Type B pancreatic cell (in vitro differentiated cells): ENCODE measurements at places on chromosomes 5 and 9.

- no peak for DNase-seq
Measured at GRCh38 chr5:138082033-138082432, 1.8 kb upstream of the WNT8A start.

- DNase-seq = no peak
Measured at GRCh38 chr9:109765830-109766229, 14.2 kb upstream of the PALM2AKAP2 start.

- no peak for DNase-seq
Measured at GRCh38 chr5:112998296-112998695, 21.7 kb downstream of the DCP2 start.

GRCh38 chr5:8391911-8392310 lies 523.0 kb downstream of the MTRR start:
- no peak for DNase-seq

DNA sequence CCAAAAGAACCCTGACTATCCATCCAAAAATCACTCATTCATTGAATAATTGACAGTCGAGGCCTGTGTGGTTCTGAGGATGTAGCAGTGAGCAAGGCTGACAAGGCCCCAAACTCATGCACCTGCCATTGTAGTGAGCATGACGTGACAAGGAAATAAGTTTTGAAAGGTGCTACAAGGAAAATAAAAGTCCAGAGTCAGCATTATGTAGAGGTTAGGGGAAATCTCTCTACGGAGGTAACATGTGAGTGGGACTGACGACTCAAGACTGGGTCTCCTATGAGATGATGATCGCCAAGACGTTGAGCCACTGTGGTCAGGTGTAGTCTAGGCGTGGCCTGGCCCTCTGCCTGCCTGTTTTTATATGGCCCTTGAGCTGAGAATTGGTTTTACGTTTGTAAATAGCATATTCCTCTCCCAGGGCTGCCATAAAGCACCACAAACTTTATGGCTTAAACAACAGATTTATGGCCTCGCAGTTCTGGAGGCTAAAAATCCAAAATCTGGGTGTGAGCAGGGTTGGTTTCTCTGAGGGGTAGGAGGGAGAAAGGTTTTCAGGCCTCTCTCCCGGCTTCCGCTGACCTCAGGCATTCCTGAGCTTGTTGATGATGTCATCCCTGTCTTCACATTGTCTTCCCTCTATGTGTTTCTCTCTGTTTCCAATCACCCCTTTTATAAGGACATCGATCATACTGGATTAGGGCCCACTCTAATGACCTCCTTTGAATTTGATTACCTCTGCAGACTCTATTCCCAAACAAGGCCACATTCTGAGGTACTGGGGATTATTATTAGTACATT lies 206.4 kb upstream of the EGFLAM start:
- DNase-seq = no peak

- no peak for DNase-seq
Measured at GRCh38 chr9:2181792-2182191, 166.6 kb downstream of the SMARCA2 start.

GRCh38 chr9:137025517-137025966 lies 2.5 kb downstream of the ABCA2 start:
- DNase-seq = no peak

DNA sequence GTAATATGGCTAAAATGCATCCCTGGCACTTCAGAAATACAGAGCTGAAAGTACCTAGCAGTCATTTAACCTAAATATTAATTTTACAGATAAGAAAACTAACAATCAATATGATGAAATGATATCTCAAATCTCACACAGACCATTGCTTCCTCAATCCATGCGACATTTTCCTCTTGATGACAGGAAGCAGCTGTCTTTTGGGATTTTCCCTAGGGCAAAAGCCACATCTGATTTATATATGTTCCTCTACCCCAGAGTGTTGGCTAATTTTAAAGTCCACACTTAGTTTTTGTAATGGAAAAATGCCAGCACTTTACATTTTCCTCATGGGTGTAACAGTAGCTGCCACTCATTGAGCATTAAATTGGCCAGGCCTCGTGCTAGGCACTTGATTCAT lies 47.7 kb upstream of the ITGA1 start:
- DNase-seq = no peak

GRCh38 chr9:91162784-91163443 lies 198.8 kb downstream of the AUH start:
- DNase-seq = no peak

DNA sequence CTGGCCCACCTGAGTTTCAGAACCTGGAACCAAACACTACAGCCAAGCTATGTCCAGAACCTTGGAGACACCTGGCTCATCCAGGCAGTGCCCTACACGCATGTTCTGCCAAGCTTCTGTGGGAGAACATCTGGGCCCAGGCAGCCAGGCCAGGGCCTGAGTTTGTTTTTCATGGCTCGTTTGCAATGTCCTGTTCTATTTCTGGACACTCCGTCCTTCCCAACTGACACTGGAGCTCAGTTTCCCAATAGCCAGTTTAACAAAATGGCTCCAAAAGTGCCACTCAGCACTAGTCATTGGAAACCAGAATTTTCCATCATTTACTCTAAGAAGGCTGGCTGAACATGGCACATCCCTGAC lies 38.6 kb downstream of the SH3RF2 start:
- no peak for DNase-seq

GRCh38 chr5:87010736-87011135 lies 256.9 kb upstream of the RASA1 start:
- no peak for DNase-seq

DNA sequence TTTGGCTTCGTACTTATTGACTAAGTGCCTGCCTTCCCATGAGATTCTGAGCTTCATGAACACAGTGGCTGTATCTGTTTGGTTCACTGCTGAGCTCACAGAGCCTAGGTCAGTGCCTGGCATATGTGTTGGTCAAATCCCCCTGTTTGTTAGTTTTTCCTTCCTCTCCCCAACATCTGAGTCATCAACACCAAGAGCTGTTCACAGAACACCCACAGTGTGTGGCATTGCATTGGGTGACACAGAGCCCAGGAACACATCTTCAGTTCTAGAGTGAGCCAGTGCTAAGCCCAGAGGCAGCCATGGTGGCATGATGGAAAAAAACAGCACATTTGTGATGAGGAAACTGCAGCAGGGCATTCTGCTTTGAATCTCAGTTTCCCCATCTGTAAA lies 294.6 kb downstream of the SEC61B start:
- no peak for DNase-seq

DNA sequence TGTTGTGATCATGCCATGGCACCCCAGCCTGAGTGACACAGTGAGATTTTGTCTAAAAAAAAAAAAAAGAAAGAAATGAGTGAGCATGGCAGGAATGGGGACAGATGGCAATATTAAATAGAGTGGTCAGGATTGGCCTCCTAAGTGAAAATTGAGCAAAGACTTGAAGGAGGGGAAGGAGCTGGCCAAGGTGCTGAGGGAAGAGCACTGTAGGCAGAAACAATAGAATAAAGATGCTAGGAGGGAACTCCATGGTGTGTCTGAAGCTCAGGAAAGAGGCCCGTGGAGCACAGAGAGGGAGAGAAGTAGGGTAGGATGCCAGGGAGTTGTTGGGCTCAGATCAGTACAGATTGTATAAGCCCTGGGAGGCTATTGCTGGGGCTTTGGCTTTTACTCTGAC lies 64.4 kb upstream of the PCAT7 start:
- no peak for DNase-seq

DNA sequence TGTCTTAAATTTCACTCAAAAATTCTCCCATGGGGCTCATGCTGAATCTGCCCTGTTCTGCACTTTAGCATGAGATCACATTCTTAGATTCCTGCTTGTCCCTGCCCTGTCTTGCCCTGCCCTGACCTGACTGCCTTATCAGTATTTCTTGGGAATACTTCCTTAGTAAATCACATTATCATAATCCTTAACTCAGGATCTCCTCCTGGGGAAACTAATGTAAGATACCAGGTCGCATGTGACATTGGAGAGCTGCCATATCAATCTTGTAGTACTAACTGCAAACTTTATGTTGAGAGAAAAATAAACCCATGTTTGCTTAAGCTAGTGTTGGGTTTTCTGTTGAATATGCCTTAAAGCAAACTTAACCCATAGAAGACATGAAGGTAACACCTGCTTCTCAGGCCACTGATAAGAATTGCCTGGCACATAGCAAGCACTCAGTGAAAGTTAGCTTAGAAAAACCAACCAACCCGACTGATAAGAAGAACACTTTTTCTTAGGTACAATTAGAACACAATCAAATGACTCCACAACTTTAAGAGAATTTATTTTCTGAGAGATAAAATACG lies 53.3 kb downstream of the IL33 start:
- DNase-seq = no peak

DNA sequence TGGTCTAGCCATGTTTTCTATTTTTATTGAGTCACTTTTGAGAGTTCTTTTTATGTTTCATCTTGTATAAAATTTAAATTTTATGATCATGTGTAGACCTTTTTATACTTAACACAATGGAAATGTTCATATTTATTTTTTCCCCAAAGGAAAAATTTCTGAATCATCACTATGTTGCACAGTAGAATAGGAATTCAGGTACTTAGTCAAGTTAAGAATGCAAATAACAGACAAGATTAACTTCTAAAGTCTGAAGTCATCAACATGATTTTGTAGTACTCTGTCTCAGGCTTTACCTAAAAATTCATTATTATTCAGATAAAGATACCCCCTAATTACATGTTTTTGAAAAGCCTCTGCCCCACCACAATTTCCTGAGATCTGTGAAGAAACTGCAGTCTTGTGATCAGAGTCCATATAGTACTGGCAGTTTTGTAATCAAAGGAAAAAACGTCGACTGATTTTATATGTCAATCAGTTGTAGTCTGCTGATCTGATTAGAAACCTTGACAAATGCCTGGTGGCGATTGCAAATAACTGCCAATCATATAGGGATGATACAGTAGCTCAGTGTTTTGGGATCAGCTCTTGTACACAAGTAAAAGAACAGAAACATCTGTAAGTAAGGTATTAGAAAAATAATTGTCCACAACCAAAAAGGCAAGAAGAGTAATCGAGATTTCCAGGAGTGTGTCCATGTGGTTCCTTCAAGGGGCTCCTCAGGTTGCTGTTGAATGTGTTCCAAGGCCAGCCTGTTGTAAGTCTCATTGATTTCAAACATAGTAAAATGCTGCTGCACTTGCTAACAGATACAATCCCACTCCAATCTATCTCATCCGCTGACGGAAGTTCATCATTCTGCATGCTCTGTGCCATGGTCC lies 352.4 kb downstream of the ARRDC3 start:
- DNase-seq = no peak

- DNase-seq = no peak
Measured at GRCh38 chr5:127963931-127964330, 119.6 kb upstream of the SLC12A2 start.

GRCh38 chr5:69504036-69504435 lies 11.4 kb downstream of the OCLN start:
- no peak for DNase-seq

DNA sequence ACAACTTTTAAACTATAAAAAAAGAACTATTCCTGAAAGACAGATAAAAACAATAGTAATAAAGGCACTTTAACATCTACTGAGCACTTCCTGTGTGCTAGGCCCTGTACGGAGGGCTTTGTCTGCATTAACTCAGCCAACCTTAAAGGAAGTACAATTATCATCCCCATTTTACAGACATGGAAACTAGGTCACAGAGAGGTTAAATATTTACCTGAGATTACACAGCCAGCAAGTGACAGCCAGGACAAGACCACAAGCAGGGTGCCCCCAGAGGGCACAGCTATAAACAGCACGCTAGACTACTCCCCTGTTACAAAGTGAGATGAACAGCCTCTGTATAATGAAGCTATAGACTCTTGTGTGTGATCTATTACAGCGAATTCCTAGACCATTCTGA lies 25.5 kb downstream of the DDX31 start:
- no peak for DNase-seq

- no peak for DNase-seq
Measured at GRCh38 chr9:15735083-15735857, 182.4 kb downstream of the CCDC171 start.

DNA sequence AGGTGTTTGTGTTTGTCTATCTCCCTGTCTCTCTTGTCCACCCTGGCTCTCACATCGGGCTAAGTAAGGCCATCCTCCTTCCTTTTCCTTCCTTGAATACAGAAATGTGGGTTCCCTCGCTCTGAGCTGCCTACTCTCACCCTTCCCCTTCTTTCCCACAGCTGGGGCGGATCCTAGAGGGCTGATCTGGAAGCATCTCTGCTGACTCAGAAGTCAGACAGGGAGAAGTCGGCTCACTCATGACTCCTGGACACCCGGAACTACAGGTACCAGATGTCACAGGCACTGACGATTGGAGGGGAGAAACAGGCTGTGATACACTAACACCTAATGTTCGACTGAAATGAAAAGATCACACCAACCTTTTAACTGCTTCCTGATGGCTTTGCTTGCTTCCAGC lies 41.3 kb downstream of the PTPN3 start:
- DNase-seq = no peak

DNA sequence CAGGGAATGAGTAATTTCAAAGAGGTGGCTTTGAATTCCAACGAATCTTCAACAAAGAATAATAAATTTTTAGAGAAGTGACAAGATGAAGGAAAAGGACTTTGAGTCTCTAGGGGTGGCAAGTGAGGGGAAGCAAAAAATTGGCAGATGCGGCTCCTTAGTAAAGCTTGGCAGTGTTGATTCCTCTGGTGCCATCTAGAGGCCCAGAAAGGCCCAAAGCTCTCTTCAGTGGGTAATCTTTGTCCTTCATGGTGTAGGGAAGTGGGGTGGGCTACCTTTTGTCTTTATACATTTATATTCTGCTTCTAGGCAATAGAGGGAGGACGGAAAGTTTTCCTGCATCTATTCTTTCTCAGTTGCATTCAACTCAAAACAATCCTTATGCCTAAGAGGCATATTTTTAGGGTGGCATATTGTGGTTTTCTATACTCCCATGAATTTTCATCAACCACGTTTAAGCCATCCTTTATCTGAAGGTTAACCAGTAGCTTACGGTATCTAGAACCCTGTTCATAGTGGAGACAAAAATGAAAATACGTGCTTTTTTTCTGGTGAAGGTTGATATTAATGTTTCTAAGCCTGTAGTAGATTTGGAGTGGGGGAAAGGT lies 17.5 kb upstream of the ROPN1L start:
- DNase-seq = no peak

GRCh38 chr5:83377131-83377865 lies 94.2 kb upstream of the VCAN start:
- DNase-seq = no peak

DNA sequence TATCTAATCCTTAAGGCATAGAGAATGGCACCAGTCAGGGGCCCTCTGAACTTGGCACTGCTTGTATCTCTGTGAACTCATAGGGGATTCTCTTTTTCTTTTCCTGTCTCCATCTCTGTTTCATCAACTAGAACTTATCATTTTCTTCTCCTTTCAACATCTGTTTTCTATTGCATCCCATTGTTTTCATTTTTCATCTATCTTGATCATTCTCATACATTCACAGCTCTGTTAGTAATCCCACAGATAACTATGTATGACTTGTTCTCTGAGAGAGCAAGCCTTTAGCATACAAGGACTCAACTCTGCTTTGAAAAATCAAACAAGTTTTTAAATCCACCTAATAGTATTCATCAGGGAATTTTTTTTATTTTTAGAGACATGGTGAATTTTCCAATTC lies 264.3 kb downstream of the ARRDC3 start:
- DNase-seq = no peak
